ENCODE measurements at places on chromosomes 5 and 9.
A peak's percentile ranks its signal among the peaks of the same experiment; 100 is the strongest.

DNA sequence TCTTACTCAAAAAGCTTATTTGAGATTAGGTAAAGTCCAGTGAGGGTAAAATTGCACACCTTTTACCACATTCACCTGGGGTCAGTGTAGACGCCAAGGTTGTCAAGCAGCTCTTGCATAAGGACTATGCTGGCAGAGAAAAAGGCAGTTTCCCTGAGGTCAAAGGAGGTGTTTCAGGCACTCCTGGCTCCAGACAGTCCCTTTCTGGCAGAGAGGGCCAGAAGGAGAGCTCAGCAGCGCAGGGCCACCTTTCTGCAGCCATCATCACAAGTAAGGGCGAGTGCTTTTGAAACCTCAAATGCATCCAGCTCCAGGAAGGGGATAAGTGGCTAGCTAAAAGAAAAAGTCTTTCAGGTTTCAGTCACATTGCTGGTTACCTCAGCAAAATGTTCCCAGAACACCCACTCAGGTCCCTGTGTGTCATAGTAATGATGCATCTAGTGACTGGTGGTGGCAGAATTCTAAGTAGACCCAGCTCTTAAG lies 16.7 kb upstream of the IL13 start:
- no peak for DNase-seq

DNA sequence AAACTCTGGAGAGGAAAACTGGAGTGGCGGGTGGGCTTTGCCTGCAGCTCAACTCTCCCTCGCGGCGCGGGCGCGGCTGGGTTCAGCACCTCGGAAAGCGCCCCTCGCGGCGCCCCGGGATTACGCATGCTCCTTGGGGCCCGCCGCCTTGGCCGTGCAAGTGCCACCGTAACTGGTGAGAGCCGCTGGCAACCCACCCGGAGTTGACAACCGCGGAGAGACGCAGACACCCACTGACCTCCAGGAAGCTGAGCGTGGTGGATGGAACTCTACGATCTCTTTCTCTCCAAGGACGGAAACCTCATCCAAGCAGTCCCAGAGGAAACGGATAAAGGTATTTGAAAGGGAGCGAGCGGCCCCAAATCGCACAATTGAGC lies 194 bp upstream of the RXFP3 start:
- peak; percentile 63 for DNase-seq

DNA sequence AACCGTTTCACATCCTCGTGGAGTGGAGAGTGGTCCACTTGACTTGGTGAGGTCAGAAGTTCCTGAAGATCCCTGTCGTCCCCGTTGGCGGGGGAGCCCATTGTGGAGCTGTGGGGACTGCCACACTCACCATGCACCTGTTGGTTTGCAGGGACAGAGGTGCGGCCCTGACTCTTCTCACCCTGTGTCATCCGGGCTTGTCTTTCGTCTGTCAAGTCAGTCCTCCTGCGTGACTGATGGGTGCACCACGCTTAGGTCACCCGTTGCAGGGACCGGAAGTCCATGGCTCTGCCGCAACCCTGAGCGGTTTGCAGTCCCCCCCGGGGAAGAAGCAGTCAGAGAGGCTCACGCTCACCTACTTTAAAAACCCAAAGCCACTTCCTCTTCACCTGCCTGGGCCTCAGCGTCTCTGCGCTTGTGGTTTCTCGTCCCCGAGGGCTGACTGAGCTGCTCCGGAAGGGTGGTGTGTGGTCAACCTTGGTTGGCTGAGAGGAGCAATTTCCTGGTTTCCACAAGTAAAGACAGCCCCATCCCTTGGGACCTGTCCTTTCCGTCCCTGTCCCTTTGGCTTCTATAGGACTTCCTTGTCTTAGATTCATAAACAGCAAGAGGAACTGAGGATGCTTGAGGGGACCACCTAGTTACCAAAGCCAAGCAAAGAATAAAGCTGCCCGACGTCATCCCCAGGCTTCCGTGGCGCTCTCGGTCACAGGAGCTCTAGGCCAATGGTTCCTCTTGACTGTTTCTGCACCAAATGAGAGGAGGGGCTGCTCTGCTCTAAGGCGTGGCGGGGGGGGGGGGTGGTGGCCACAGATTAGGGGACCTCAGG lies 53.2 kb downstream of the USP20 start:
- no peak for DNase-seq

DNA sequence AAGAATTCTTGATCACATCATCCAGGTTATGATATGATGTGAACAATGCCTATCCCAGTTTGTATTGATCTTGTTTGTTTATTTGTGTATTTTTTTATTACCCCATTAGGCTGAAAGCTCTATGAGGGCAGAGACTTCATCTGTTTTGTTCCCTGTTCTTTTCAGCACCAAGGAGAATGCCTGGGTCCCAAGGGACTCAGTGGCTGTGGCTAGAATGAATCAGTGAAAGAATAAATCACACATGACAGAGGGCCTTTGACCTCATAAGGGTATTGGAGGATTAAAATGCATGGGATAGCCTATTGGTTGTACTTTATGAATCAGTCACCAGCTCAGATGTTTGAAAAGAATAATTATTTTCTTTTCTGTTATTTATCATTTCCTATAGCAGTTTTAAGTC lies 292.2 kb downstream of the GAS1 start:
- no peak for DNase-seq

- DNase-seq, result no peak
These were observed 442.0 kb upstream of the MEF2C start for GRCh38 chr5:89324990-89325389.
